Activated CD4-positive, CD25-positive, alpha-beta regulatory T cell treated with anti-CD3 and anti-CD28 coated beads, Interleukin-2, amount 50 U/mL, for 24 hours (primary cell): ENCODE measurements at places on chromosomes 16 and 17.

DNA sequence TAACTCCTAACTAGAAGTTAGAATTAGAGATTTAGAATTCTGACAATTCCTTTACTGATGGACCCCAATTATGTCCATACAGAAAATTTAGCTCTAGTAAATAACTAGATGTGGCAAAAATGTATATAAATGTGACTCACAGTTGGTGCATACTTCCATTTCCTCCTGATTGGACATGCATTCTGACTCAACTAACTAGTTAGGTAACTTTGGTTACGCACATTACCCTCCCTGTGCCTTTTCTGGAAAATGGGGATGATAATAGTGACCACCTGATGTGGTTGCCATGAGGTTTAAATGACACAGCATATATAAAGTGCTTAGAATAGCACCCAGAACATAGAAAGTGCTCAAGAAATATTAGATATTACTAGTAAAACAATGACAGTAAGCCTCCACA is 550.0 kb upstream of the SALL1 start:
- ATAC-seq: no peak

GRCh38 chr17:44977065-44977464 is 9.0 kb upstream of the C1QL1 start:
- no peak for ATAC-seq

DNA sequence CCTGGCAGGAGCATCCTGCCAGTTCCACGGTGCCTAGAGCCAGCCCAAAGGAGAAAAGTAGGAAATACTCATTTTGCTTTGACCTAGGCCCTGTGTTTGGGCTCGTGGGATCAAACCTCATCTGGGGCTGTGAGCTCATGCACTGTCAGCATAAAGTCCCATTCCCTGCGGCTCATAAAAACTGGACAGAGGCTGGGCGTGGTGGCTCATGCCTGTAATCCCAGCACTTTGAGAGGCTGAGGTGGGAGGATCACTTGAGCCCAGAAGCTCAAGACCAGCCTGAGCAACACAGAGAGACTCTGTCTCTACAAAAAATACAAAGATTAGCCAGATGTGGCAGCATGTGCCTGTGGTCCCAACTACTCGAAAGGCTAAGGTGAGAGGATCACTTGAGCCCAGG is 17.9 kb downstream of the ATP6V0D1 start:
- no peak for ATAC-seq

GRCh38 chr17:67212714-67213417 is 32.1 kb downstream of the HELZ start:
- no peak for ATAC-seq

DNA sequence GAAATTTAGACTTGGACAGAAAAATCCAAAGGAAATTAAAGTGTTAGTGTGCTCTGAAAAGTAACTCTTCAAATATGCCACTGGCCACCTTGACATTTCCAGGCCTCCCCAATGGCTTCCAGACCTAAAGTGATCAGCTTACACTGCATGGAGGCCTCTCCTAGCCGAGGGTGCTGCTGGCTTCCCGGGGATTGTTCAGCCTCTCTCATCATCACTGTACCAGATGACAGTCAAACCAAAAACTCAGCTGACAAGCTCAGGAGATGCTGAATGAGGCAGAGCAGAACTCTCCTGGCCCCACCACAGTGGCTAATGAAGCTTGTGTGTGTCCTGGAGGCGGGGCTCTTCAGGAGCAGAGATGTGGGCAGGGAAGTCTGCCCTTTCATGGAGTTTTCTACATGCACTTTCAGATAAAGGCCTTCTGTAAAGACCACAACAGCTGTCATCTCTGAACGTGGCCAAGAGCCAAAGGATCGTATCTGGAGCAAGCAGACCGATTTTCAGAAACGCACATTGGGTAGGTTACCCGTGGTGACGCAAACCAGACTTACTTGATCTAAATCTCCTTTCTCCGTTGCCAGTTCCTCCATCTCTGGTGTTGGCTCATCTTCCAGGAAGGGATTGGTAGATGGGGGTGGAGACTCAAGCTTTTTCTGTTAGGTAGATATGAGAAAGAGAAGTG is 113.3 kb downstream of the VPS53 start:
- ATAC-seq: no peak

DNA sequence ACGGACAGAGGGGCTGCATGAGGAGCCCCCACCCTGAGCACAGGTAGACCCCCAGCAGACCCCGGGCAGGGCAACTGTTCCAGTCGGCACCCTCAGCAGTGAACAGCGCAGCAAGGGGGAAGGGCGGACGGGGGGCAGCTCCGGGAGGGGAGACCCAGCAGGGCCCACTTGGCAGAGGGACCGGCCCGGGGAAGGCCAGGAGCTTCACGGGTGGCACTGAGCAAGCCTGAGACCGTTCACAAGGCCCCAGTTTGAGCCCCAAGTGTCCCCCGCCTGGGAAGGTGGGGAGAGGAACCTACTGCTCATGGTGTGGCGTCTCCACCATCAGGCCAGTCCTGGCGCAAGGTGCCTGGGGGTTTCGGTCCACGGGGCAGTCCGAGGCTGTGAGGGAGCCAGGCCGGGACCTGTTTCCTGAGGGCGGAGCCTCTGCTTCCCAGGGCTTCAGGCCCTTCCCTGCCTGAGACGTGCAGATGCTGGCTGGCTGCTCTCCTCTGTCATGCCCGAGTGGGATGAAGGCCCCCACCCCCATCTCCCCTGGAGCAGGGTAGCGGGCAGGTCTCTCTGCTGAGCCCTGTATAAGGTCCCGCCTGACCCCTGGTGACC is 54.4 kb upstream of the GNG13 start:
- ATAC-seq: no peak
